ENCODE measurements at places on chromosomes 3 and 15. TPM values are rescaled to one million over a fixed set of nuclear protein-coding genes. Genes with fewer than 3 reads are reported as not detected.

The SCAANT1 gene
- total RNA-seq = not detected

The AMT gene
- 6.7 TPM for total RNA-seq

The SH2D7 gene
- not detected for total RNA-seq

The ITIH3 gene
- total RNA-seq = 0.49 TPM

The SLC51A gene
- 0.49 TPM for total RNA-seq

The STRIT1 gene
- total RNA-seq = 2.5 TPM

The NME9 gene
- total RNA-seq = not detected

The UBE3A gene
- total RNA-seq = 109 TPM

The FMN1 gene
- 11.5 TPM for total RNA-seq

The A4GNT gene
- not detected for total RNA-seq

The ZNF502 gene
- total RNA-seq = 6.8 TPM

The PLS1 gene
- 1.4 TPM for total RNA-seq

The CLSTN2 gene
- 2.9 TPM for total RNA-seq

The SERINC4 gene
- total RNA-seq = 0.10 TPM

Data from skin of body (tissue), 3 donors.